Stimulated activated CD8-positive, alpha-beta memory T cell treated with anti-CD3 and anti-CD28 coated beads, Interleukin-2, amount 100 ng/mL, for 1 hour (primary cell): ENCODE measurements at places on chromosomes 16 and 17.

GRCh38 chr16:22672830-22673210 is 141.1 kb upstream of the HS3ST2 start:
- DNase-seq, result no peak

GRCh38 chr17:17846003-17846402 is 9.2 kb upstream of the SREBF1 start:
- no peak for DNase-seq

DNA sequence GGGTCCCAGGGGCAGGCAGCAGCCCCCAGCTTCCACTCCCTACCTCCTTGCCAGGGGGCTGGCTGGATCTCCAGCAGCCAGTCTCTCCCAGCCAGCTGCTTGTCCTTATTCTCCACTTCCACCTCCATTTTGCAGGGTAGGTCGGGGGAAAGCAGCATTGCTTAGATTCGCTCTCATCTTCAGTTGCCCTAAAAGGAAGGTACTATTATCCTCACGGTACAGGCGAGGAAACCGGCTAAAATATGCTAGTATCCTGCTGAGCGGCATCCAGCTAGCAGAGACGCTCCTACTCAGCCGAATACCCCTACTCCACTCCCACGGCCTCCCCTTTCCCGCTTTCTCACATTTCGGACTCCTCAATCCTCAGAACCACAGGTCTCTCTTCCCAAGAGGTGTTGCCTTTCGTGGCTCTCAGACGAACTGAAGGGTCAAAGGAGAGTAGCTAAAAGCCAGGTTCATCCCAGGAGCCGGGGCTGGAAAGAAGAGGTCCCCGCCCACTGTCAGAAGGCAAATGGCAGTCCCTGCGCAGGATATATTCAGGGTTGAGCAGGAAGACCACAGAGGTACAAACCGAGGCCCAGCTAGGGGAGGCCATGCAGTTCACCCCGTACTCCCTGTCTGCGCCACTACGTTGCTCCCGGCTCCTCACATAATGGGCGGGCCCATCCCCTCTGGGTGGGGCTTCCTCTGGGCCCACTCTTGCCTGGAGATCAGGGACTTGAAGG is 1.7 kb upstream of the RAB11FIP4 start:
- DNase-seq, result no peak

DNA sequence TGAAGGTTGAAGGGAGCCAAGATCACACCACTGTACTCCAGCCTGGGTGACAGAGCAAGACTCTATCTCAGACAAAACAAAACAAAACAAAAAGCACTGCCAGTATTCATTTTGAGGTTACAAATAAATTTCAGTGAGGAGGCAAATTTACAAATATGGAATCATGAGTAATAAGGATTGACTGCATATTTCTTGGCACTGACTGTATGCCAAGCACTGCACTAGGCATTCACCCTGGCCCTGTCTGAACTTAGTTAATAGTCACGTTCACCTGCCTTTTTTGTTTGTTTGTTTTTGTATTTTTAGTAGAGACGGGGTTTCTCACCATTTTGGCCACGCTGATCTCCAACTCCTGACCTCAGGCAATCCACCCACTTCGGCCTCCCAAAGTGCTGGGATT is 5.1 kb downstream of the LDAF1 start:
- DNase-seq, result no peak

DNA sequence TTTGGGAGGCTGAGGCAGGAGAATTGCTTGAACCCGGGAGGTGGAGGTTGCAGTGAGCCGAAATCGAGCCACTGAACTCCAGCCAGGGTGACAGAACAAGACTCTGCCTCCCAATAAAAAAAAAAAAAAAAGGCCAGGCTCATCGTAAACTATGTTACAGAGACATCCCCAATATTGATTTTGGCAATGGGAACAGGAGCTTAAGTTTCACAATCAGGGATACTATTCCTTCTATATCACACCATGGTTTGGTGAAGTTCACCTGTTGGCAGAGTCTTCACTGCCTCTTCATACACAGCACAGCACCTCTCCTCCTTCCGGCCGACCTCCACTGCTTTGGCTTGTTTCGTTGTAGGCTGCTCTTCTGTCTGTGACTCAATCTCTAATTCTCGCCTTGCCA is 21.2 kb downstream of the UTP6 start:
- no peak for DNase-seq

GRCh38 chr17:29665481-29665810 is 42.7 kb upstream of the CORO6 start:
- no peak for DNase-seq

DNA sequence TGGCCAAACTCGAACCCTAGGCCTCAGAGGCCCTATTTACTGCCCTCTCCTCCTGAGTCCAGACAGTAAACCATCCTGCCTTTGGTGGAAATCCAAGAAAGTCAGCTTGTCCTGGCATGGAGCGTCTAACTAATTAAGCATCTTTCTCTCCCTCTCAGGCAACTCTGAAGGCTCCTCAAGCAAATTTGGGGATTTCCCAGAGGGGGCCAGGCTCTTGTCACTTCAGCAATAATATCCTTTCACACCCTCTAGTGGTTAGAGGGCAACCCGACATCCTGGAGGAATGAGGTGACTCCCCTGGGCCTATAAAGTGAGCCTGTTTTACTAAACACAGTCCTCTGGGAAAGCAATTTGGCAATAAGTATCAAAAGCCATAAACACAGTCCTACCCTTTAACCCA is 60.4 kb downstream of the NOG start:
- DNase-seq, result peak; percentile 23

GRCh38 chr16:351804-352520 is 561 bp downstream of the AXIN1 start:
- DNase-seq, result no peak

GRCh38 chr17:42541041-42541833 is 5.2 kb downstream of the NAGLU start:
- DNase-seq, result no peak

DNA sequence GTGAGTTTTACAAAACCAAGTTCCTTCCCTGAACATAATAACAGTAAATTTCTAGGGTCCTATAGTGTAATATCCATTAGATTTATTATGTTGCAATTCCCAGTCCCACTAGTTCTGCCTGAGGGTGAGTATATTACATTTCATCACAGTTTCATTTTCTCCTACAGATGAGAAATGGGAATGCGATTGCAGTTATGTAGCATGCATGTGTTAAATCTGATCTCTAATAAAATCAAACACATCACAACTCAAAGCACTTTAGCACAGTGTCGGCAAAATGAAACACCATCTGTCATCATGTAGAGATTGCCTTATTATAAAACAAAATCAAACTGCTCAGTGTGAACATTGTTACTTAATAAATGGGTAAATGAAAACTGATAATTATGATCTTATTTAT is 180.5 kb upstream of the TOX3 start:
- no peak for DNase-seq

DNA sequence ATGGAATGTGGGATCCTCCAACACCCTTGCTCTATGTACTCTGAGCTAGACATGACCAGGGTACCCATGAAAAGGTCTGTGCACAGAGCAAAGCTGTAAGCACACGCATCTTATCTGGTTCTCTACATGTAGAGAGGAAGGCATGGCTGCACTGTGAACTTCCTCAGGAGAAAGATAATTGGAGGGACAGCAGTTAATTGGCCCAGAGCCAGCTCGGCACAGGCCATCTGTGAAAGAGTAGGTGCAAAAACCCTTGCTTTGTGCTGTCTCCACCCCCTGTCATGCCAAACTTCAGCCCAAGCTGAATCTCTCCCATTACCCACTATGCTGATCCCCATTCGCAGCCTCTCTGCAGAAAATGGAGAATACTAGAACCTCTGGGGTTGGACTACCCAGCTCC is 241.0 kb downstream of the GRIN2A start:
- no peak for DNase-seq

GRCh38 chr17:39277110-39277509 is 51.4 kb upstream of the STAC2 start:
- DNase-seq, result no peak

GRCh38 chr17:67412032-67412431 is 35.0 kb downstream of the PITPNC1 start:
- no peak for DNase-seq

DNA sequence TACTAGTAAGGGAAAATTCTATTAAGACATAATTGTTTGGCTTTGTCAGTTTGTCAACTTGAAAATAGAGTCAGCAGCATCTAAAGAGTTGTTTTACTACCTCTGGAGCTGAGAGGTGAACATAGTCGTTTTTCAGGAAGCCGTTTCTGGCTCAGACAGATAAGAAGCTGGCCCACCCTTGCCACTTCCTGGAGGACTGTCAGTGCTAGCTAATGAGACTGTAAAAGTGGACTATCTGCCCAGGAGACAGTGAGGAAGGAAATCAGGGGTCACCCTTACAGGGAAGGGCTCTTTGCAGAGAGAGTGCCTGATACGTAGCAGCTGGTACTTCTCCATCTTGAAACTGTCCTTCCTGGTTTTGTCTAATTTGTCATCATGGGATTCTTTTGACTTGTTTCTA is 328.7 kb downstream of the WWOX start:
- no peak for DNase-seq

DNA sequence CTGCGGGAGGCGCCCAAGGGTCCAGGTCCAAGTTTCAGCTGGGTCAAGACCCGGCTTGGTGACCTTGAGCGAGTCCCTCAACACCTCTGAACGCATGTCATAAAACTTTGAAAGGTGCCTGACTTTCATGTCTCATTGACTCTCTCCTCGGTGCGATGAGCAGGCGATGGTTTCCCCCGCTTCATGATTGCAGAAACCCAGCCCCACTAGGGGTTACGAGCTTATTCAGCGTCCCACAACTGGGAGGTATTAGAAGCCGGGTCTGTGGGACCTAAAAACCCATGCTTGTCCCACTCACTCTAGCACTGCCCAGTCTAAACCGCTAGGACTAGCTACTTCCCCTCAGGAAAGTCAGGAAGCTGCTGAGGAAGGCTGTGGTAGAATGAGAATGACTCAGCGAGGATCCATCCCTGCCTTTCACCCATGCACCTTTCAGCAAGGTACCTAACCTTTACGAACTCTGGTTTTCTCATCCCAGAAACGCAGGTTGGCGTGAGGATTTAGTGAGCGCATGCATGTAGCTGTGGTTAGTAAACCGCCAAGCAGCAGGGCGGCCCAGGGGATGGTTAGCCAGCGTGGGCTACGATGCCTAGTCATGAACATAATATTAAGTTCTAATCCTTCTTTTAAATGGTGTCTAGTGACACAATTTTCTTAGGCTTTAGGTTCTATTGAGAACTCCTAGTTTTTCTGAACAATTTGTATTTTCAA is 26.2 kb upstream of the RFFL start:
- no peak for DNase-seq

DNA sequence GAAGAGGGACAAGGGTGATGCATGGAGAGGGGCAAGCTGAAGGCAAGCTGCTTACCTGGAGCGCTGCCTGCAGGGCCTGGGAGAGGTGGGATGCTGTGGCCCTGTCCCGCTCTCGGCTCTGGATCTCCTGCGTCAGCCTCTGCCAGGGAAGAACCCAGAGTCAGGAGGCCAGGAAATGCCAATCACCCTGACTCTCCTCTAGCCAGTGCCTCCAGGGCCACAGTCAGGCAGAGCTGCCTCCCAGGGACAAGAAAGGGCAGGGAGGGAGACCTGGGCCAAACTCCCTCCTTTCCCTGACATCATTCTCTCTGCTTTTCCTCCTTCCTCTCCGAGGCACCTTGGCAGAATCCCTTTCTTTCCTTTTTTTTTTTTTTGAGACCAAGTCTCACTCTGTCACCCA is 11.3 kb downstream of the CDK3 start:
- no peak for DNase-seq

- no peak for DNase-seq
These were observed 76.8 kb downstream of the RPTOR start for GRCh38 chr17:80621335-80621996.

DNA sequence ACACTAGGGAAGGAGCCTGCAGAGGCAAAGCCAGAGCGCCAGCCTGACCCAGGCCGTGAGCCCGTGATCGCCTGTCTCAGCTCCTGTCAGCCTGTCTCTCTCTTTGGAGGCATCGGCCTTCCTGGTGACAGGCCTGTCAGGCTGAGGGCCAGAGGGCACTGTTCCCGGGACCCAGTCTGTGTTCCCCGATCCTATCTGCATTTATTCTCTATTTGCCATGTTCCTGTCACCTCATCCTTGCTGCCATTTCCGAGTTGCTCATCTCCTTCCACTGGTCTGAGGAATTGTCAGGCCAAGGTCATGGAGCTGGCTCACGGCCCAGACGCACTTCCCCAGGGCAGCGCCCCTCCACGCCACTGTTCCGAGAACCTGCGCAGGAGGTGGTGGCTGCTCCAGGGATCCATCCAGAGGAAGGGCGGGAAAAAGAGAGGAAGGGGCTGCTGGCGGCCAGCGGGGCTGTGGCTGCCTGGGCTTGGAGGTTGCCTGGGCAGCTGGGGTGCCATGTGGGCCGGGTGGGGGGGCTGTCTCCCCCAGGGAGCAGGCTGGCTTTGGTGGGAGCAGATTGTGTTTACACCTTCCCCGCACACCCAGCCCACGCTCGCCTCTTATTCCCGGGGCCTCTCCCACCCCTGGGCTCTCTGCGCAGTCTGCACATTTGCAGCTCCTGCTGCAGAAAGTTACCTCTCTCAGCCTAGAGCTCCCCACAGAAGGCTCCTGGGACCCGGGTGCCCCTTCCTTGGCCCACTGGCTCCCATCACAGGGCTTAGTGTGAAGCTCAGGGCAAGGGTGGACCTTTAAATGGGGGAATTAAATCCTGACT is 4.9 kb downstream of the PRCD start:
- DNase-seq, result no peak

DNA sequence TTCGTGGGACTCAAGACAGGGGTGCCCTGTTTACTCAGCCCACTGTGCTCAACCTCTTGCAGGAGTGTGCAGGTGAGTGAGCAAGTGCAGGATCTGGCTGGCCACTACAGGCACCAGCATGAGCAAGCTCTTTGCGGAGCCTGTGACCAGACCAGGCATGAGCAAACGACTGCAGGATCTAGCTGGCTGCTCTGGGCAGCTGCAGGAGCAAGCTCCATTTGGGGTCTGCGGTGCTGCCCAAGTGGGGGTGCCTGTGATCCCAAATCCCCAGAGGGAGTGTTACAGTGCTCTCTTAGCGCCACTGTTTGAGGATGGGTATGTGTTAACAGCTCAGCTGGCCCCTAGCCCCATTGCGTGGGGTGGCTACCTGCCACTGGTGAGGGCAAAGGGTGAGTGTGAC is 2.4 kb downstream of the USP6 start:
- no peak for DNase-seq
